Progenitor cell of endocrine pancreas (in vitro differentiated cells): ENCODE measurements at places on chromosomes 6 and 20. TPM values are rescaled to one million over a fixed set of nuclear protein-coding genes. Genes with fewer than 3 reads are reported as not detected.

Gene MEI4
- 1.9 and 2.6 TPM in 2 replicates for total RNA-seq

Gene C2
- total RNA-seq, result 0.47 and 0.65 TPM in 2 replicates

Gene CLDN20
- total RNA-seq, result not detected in 2 replicates

Gene CCDC167
- total RNA-seq, result 44.1 and 44.9 TPM in 2 replicates

Gene GLP1R
- 3.9 and 4.0 TPM in 2 replicates for total RNA-seq

Gene EYA2
- 0.53 and 0.73 TPM in 2 replicates for total RNA-seq

Gene AGPAT4
- total RNA-seq, result 43.7 and 44.2 TPM in 2 replicates

Gene NFKBIL1
- total RNA-seq, result 26.4 and 28.7 TPM in 2 replicates

Gene SIRPD
- not detected in 2 replicates for total RNA-seq

Gene HLA-DQB1
- total RNA-seq, result 6.1 TPM in 2 replicates

Gene OR5V1
- not detected in 2 replicates for total RNA-seq

Gene HLA-DPA1
- 0.89 and 1.8 TPM in 2 replicates for total RNA-seq
